NCI-H1436 (cell line): ENCODE measurements at places on chromosomes 16 and 17.
A peak's percentile ranks its signal among the peaks of the same experiment; 100 is the strongest.

GRCh38 chr17:82287868-82288801 lies 14.6 kb upstream of the CSNK1D start:
- peak; percentile 92 for DNase-seq

GRCh38 chr16:12637002-12637401 lies 166.7 kb downstream of the CPPED1 start:
- DNase-seq, result no peak

- no peak for DNase-seq
These were observed 34.0 kb downstream of the HS3ST3B1 start for GRCh38 chr17:14334919-14335318.

- no peak for DNase-seq
These were observed 47.8 kb downstream of the MRC2 start for GRCh38 chr17:62675260-62675659.

GRCh38 chr16:79042141-79042540 lies 558.4 kb downstream of the MAF start:
- DNase-seq, result no peak

DNA sequence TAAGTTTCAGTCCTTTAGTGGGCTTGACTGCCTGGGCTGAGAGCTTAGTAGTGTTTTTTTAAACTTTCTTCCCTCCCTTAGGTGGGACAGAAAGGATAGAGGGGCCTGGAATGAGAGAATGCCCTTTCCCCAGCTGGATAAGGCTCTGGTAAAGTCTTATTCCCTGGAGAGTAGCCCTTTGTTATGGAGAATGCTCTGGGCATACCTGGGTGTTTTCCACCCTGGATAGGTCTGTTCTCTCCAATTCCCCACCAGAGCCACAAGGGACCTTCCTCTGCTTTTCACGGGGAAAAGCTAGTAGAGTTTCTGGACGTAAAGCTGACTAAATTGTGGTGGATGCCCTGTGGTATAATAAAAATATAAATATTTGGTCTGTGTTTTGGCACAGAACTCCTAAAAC lies 164.1 kb downstream of the HS3ST4 start:
- DNase-seq, result no peak

GRCh38 chr16:20851601-20852000 lies 45.3 kb downstream of the REXO5 start:
- DNase-seq, result no peak

- DNase-seq, result no peak
These were observed 56.0 kb downstream of the RAP1GAP2 start for GRCh38 chr17:2852221-2852620.

DNA sequence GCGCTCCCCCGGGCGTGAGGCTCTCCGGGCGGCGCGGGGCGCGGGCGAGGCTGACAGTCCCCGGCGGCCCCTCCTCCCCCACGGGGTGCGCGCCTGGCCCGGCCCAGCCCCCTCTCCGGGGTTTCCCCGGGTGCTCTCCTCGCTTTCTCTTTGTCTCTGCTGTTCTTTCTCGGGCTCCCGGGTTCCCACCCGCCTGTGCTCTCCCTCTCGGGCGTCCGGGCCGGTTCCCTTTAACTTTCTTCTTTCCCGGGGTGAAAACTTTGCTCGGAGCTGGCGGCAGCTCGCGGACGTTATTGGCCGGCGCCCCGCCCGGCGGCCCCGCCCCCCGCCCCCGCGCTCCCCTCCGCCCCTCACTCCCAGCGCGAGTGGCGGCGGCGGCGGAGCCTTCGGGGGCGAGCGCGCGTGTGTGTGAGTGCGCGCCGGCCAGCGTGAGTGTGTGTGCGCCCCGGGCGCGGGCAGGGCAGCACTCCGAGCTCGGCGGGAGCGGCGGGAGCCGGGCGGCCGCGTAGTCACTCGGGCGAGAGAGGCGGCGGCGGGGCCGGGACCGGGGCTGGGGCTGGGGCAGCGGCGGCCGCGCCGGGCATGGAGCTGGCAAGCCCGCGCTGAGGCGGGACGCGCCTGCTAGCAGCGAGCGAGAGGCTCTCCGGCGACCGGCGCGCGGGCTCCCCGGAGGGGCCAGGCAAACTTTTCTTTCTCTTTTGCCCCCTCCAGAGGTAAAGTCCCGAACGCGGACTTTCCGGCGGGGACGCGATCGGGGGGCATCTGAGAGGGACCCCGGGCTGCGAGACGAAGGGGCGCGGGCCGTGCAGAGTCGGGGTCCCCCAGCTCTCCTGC lies at the start of gene NTN1:
Gene NTN1, plus strand, starts transcription at position 353 of the 834 bp plus-strand sequence. CDS start 864 bp downstream, outside the sequence.
- DNase-seq, result peak; percentile 3

DNA sequence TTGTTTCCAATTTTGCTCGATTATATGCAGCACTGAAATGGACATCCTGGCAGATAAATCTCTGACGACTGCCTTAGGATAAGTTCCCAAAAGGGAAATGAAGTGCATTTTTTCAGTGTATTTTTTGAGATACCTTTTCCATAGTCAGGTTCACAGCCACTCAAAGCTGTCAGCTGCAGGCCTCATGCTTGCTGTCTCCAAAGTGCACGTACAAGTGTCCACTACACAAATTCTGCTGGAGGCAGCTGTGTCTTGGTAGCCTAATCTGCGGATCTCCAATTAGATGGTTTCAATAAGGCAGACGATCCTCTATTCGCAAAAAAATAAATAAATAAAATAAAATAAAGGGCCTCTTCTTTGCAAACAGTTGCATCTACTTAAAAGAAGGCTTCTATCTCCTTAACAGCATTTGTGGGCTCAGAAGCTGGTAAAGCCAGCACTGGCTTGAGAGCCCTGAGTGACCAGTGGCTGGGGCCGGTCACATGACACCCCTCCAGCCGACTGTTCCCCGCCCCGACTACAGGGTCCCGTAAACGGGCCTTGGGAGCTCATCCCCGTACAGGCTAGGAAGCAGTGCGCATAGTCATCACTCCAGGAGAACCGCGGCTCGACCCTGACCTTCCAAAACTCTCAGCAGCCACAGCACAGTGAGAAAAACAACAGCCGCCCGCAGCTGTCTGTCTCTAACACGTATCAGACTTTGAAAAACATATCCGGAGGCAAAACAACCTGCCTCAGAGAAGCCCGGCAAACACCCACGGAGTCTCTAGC lies 18.8 kb downstream of the RPH3AL start:
- no peak for DNase-seq

GRCh38 chr17:6376931-6377361 lies 58.0 kb downstream of the AIPL1 start:
- no peak for DNase-seq

DNA sequence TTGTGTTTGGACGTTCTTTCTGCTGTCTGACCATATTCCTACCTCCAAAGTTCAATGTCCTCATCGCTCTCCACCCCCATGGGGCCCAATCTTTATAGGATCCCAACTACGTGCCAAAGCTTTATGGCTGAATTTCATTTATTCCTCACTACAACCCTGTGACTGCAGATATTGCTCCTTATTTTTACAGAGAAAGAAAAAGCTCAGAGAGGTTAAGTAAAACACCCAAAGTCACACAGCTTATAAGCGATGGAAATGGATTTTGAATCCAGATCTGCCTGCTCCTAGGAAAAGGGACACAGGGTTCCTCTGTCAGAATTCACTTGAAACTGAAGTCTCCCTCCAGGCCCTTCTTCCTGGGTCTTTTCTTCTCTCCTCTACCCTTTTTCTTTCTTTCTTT lies 9.3 kb downstream of the NGFR start:
- no peak for DNase-seq

- no peak for DNase-seq
These were observed 15.5 kb downstream of the GFOD2 start for GRCh38 chr16:67703626-67704025.

DNA sequence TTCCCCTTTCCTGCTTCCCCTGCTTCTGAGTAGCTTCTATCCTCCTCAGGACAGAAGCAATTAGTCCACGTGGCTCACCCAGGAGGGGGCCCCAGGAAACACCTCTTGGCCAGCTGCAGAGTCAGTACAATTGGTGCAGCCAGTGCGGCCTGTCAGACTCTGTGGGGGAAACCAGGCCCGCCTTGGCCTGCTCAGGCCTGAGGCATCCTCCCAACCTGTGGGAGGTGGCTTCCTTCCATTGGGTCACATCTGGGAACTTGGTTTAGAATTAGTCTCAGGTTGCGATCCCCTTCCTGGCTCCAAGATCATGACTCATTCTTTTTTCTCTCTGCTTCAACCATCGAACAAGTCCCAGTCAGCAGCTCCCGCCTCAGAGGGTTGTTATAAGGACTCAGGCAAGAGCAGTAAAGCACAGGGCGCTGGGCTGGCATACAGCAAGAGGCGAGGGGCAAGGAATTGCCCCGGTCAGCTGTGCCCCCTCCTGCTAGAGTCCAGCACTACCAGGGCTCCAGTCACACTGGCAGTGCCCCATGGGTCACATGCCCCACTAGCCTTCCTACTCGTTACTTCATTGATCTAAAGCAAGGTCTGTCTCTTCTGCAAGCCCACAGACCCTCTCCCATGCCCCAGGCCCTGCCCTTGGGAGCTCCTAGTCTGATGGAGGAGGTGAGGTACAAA lies 8.1 kb upstream of the EPX start:
- DNase-seq, result no peak

- no peak for DNase-seq
These were observed 55.0 kb upstream of the CBFA2T3 start for GRCh38 chr16:89031715-89032659.

DNA sequence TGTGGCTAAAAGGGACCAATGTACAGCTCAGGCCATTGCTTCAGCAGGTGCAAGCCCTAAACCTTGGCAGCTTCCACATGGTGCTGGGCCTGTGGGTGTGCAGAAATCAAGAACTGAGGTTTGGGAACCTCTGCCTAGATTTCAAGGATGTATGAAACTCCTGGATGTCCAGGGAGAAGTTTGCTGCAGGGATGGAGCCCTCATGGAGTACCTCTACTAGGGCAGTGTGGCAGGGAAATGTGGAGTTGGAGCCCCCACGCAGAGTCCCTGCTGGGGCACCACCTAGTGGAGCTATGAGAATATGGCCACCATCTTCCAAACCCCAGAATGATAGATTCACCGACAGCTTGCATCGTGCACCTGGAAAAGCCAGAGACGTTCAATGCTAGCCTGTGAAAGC lies 13.0 kb downstream of the EFCAB5 start:
- DNase-seq, result no peak

- DNase-seq, result no peak
These were observed 21.7 kb downstream of the CREBBP start for GRCh38 chr16:3858801-3859200.

GRCh38 chr16:10787304-10787703 lies 31.3 kb downstream of the TVP23A start:
- DNase-seq, result peak; percentile 2

DNA sequence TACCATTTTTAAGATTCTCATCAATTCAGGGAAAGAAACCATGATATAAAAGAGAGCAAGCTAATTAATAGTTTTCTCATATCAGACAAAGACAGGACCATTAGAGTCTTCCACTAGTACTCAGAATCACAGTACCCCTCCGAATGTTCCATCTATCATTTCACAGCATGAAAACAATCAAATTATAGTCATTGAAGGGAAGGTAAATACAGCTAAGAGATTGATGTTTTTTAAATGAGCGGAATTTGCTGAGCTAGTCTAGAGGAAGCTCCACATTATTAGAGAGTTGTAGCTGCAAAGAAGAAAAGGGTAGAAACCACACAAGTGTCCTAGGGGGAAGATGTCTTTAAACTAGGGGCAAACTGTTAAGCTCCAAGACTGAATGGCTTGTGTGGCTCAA lies 808.9 kb downstream of the CDH11 start:
- no peak for DNase-seq

- no peak for DNase-seq
These were observed 10.8 kb upstream of the ADGRG1 start for GRCh38 chr16:57617604-57618111.

- no peak for DNase-seq
These were observed 3.7 kb downstream of the MVD start for GRCh38 chr16:88659160-88659559.

DNA sequence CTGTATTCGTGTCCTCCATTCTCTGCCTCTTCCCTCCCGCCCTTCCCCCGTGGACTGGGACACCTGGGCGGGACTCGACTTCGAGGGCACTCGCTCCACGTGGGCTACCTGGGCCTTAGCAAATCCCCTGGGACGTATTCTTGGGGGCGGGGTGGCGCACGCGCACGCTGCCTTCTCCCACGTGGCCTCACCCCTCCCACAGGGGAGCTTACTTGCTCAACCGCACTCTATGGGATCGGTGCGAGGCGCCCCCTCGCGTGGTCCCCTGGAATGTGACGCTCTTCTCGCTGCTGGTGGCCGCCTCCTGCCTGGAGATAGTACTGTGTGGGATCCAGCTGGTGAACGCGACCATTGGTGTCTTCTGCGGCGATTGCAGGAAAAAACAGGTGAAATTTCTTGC lies 3.5 kb downstream of the VMO1 start:
- DNase-seq, result no peak

DNA sequence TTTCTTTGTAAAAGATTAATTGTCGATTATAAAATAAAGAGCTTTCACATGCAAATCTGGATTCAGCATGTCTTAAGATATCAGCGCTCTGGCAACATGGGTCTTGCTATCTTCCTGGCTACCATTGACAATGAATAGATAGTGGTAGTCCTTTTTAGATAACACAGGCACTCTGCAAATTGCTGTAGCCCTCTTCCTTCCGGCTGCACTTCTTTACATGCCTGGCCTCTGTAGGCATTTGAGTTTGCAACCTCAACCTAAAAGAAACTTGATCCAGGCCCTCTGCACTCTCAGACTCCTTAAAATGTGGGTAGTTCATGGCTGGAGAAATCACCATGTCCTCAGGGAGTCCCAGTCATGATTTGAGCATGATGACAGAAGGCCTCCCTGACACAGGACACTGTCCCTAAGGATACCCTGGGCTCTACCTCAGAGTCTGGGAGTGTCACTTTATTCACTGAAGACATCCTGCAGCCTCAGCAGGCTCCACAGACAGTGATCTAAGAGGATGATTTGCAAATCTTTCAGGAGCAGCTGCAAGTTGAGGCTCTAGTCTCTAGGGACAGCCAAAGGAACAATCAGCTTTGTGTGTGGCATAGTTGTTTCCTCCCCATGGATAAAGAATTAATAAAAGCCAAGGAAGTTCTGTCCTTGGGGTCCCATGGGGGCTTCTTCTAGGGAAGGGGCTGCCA lies 529.4 kb downstream of the RBFOX1 start:
- DNase-seq, result no peak

DNA sequence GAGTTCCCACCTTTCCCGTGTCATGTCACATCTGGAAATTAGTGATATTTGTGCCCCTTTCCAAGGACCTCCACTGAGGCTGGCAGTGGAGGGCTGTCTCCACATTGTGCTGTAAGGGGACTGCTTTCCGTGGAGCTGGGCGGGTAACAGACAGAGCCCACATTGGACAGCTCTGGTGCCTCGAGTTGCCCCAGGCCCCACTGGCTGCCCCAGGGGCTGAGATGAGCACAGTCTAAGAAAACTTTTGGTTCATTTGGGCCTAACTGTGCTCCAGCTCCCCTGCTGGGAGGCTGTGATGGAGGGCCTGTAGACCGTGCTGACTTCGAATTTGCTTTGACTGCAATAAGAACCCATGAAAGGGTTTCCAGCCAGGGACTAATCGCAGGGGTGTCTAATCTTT lies 38.0 kb downstream of the ARSG start:
- DNase-seq, result no peak

- DNase-seq, result no peak
These were observed 19.1 kb downstream of the NLRC5 start for GRCh38 chr16:57008440-57008839.

GRCh38 chr17:44585315-44585714 lies 28.0 kb downstream of the FZD2 start:
- DNase-seq, result no peak
